ENCODE measurements at places on chromosomes 5 and 9.

DNA sequence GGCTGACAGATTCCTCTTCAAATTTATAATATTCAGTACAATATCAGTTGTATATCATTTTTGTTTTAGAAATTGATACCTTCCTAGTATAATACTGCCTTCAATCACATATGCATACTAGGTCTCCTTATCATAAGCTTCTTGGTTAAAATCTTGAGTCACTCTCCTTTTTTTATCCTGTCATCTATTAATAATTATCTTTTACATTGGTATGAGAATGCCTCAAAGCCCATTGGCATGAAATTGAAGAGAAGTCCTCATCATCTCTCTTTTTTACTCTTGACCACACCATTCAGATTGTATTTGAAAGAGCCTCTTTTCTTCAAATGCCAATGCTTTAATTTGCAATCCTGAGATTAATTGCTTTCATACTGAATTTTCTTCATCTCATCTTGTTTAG, 810.3 kb downstream of the BRINP1 start:
- ATAC-seq = no peak

- no peak for ATAC-seq
These were observed 23.4 kb upstream of the FAT2 start for GRCh38 chr5:151614565-151614964.

DNA sequence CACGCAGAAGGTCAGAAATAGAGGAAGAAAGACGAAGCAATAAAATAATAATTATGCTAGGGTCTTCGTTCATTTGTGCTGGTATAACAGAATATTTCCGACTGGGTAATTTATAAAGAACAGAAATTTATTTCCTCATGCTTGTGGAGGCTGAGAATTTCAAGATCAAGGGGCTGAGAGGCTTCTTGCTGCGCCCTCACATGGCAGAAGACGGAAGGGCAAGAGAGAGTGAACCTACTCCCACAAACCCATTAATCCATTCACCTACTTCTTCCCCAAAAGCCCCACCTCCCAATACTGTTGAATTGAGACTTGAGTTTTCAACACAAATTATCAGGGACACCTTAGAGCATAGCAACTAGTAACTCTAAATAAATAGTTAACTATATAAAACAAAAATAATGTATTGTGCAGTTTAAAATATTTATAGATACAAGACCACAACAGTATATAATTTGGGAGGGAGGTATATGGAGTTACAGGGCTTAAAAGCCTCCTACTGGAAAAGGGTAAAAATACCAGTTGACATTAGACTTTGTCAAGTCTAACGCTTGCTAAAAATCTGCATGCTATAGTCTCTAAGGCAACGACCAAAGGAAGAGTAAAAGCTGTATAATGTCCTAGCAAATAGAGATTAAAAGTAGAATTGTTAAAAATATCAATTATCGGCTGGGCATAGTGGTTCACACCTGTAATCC, 40.3 kb upstream of the NAA35 start:
- no peak for ATAC-seq

GRCh38 chr5:88214655-88215054, 54.0 kb downstream of the TMEM161B start:
- no peak for ATAC-seq

DNA sequence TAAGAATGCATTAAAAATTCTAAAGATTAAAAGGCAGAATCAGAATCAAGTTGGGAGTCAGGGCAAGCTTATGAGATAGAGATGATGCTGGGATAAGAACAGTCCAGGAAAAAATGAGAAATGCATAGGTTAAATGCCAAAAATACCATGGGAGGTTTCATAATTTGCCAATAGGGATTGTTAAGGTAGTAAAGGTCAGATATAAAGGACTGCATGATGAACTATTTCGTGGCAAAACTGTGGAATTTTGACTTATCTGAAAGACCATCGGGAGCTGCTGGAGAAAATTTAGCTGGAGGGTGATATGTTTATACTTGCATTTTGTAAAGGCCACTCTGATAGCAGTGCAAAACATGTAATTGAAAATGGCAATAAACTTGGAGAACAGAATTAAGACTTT, 1872.8 kb upstream of the ACO1 start:
- ATAC-seq = no peak

GRCh38 chr9:29730163-29730562, 2156.9 kb upstream of the C9orf72 start:
- ATAC-seq = no peak

- peak; percentile 99 for ATAC-seq
These were observed at the start of gene AGGF1 for GRCh38 chr5:77030097-77031071. Gene AGGF1 (plus strand): TSS chr5:77030404. CDS start chr5:77030767, 363 bp downstream.

DNA sequence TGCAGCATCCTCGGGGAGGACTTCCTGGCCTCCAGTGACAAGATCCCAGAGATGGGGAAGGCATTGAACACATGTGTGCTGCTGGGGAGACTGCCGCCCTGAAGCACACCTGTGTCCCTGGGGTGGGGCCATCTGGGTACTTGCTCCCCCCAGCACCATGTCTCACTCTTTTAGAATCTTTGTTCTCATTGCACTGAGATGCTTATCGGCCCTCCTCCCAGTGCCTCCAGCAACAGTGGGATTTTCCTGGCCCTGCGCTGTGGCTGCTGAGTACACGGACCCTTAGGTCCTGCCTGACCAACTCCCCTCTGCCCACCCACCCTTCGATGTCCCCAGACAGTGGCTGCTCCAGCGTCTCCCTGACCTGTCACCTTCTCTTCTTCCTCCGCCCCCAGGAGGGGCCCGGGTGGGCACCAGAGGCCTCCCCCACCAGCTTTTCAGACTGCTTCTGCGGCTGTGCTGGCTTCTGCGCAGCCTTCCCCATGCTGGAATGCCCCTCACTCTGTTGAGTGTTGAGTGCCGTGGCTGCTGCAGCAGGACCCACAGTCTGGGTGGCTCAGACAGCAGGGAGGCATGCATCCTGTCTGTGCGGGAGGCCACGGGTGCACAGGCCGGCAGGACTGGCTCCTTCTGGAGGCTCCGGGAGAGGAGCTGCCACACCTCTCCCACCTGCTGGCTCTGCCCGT, 145.9 kb upstream of the IRX2 start:
- ATAC-seq = no peak

DNA sequence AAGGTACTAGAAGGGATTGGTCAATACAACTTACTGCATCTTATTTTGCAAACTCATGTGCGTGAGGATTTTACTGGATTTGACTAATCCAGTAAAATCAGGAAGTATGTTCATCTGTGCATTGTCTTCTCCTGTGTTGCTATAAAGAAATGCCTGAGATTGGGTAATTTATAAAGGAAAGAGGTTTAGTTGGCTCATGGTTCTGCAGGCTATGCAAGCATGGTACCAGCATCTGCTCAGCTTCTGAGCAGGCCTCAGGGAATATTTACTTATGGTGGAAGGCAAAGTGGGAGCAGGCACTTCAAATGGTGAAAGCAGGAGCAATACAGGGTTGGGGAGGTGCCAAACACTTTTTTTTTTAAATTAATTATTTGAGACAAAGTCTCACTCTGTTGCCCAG, 2199.5 kb upstream of the WWC1 start:
- ATAC-seq = no peak

DNA sequence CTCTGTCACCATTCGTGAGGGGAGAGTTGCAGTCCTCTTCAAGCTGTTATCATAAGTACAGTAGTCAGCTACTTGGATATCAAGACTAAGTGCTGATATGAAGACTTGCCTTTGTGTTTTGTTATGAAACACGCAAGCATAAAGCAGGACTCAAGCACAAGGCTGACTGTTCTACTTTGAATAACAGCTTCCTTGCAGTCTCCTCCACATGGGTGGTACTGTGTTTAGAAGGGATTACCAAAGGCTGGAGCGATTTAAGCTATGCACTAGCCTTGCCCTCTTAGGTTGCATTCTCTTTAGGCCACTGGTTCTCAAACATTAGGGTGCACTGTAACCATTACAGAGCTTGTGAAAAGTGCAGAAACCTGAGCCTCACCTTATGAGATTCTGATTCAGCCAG, 41.4 kb downstream of the SLC25A51 start:
- ATAC-seq = no peak

DNA sequence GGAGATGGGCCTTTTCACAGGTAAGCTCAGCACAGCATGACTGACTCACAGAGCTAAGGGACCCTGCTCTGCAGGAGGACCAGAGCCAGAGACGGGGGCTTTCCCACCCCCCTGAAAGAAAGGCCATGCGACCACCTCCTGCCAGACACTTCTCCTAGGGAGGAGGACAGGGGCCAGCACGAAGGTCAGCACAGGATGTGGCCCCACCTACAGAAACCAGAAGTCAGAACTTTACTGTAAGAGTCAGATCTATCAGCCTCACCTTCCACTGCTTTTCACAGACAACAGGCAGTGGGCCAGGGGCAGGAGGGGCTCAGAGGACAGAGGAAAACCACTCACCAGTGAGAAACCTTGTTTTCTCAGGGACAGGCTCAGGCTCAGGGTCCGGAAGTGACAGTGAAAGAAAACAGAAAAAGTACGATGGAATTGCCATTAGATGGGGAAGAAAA, 37.9 kb downstream of the CCNJL start:
- ATAC-seq = no peak

DNA sequence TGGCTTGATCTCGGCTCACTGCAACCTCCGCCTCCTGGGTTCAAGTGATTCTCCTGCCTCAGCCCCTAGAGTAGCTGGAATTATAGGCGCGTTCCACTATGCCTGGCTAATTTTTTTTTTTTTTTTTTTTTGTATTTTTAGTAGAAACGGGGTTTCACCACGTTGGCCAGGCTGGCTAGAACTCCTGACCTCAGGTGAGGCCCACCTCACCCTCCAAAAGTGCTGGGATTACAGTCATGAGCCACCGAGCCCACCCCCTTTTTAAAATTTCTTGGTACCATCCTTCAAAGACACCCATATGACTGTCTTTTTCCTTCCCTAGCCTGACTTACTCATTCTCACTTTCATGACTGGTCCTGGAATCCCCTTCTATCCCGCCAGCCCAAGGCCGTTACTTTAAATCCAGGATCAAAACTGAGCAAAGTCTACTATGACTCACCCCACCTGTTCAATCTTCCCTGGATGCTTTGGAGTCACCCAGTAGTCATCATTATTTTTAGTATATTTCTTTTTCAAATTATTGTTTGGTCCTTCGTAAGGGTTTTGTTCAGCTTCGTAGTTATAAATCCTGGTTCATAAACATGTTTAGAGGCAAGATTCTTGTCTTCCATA, 1.2 kb upstream of the TBCA start:
- no peak for ATAC-seq

- peak; percentile 69 for ATAC-seq
These were observed 159.4 kb upstream of the NR3C1 start for GRCh38 chr5:143562935-143563334.

DNA sequence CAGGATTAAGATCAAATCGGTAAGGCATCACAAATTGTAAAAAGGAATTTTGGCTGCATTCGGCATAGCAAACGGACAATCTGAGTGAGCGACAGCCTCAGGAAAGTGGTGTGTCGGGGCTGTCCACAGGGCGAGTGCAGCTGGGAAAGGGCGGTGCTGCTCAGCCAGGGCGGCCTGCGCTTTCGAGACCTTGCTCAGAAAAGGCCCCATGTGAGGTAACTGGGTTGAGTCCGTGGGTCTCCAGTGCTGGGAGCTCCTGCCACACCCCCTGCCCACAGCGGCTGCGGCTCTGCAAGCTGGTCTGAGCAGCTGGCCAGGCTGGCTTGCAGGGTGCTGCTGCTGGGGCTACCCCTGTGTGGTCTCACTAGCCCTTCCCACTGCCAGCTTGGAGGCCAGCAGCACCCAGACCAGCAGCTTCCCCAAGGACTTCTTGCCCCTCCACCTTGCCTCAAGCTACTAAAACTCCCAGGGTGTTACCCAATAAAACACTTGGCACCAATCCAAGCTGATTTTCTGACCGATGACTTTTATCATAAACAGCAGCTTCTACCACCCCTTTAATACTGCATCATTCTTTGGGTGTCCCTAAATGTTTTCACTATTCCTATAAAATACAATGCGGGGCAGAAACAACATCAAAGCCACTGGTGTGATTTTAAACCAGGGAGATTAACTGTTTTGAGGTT, 6.2 kb downstream of the SURF2 start:
- no peak for ATAC-seq

DNA sequence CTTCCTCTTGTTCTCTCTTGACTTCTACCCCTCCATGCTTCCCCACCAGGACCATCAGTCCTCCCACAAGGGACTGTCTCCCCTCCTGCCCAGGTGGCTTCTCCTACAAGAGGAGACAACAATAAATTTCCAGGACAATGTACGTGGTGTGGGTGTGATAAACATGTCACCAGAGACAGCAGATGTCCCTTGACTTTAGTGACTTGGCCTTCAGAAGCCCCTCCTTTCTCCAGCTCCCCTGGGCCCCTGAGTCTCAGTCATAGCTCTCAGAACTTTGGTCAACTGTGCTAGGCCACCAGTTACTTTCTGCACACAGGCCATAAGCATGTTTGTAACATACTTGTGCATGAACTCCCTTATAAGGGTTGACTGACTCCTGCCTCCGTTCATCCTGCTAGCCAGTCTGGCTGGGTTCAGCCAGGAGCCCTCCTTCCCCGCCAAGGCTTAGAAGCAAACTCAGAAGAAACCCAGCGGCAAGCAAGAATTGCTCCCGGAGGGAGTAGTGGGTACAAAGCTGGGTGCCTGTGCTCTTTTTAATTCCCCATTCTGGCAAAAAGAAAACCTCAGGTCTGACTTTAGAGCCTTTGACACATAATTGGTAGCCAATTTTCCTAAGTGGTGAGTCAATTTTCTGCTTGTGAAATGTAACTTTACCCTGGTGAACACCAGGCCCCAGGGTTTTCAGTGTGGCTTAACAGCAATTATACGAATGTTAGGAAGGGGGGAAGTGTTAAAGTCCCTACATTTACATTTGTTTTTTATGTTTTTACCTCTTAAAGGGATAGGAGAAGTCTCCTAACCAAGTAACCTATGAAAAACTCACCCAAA, 49.2 kb downstream of the EBF1 start:
- ATAC-seq = peak; percentile 32

- no peak for ATAC-seq
These were observed 96.1 kb downstream of the F2RL2 start for GRCh38 chr5:76526950-76527583.

DNA sequence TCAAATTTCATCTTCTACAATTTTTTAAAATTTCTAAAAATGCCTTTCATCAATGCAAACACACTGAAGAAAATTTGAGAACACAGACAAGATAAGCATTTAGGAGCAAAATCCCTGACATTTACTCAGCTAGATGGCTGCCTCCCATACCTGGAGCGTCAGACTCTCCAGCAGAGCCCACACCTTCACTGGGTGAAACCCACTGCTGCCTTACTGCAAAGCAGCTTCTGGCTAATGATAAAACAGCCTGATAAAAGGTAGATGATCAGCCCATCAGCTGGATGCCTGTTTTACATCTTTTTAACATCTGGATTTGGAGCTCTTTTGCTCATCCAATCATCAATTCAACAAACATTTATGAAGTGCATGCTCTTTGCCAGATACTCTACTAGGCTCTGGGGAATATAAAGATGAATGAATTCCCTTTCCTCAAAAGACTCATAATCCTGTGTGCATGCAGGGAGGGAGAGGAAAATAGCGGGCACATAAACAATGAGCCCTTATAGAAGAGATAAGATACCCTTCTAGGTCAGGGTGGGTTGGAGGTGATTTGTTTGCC, 271.2 kb downstream of the SAXO1 start:
- no peak for ATAC-seq

- no peak for ATAC-seq
These were observed 2.6 kb downstream of the CTNNAL1 start for GRCh38 chr9:109010746-109011145.

- ATAC-seq = no peak
These were observed 6.3 kb upstream of the GZMA start for GRCh38 chr5:55096182-55096581.

GRCh38 chr5:143653766-143654282, 158.1 kb upstream of the HMHB1 start:
- ATAC-seq = no peak

All from gastroesophageal sphincter (tissue), 4 donors.